Thoracic aorta endothelial cell (primary cell): ENCODE measurements at places on chromosomes 2 and 18. TPM values are rescaled to one million over a fixed set of nuclear protein-coding genes. Genes with fewer than 3 reads are reported as not detected.

The NAT8 gene
- not detected in 2 replicates for total RNA-seq

The ALPI gene
- not detected in 2 replicates for total RNA-seq

The OTOS gene
- not detected in 2 replicates for total RNA-seq

The TUBA3E gene
- not detected in 2 replicates for total RNA-seq

The RBFA gene
- 35.5 and 36.7 TPM in 2 replicates for total RNA-seq

The CABLES1 gene
- total RNA-seq: 19.0 and 34.2 TPM in 2 replicates
